ENCODE measurements at places on chromosomes 11 and 22.

DNA sequence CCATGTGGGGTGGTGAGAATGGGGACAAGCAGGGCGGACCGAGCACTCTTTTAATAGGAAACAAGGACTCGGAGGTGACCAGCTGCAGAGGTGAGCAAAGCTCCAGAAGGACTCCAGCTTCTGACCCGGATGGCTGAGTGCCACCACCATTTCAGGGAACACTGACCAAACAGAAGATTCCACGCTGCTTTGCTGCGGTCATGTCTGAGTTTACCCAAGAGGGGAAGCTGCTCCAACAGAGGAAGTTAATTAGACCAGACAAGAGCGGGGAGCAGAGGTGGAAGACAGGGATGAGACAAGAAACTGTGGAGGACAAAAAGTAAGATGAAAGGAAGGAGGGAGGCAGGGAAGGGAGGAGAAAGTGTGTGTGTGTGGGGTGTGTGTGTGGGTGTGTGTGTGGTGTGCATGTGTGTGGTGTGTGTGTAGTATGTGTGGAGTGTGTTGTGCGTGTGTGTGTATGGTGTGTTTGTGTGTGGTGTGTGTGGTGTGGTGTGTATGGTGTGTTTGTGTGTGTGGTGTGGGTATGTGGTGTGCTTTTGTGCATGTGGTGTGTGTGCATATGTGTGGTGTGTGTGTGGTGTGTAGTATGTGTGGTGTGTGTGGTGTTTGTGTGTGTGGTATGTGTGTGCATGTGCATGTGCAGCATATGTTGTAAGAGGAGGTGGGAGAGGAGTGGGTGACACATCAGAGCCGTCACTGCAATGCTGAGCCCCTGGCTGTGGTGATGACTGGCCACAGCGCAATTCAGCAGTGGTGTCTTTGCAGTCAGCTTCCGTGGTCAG, 82.2 kb upstream of the AKIP1 start:
- DNase-seq = no peak

- peak; percentile 75 for DNase-seq
Measured at GRCh38 chr11:34053161-34053686, 1.7 kb downstream of the CAPRIN1 start.

DNA sequence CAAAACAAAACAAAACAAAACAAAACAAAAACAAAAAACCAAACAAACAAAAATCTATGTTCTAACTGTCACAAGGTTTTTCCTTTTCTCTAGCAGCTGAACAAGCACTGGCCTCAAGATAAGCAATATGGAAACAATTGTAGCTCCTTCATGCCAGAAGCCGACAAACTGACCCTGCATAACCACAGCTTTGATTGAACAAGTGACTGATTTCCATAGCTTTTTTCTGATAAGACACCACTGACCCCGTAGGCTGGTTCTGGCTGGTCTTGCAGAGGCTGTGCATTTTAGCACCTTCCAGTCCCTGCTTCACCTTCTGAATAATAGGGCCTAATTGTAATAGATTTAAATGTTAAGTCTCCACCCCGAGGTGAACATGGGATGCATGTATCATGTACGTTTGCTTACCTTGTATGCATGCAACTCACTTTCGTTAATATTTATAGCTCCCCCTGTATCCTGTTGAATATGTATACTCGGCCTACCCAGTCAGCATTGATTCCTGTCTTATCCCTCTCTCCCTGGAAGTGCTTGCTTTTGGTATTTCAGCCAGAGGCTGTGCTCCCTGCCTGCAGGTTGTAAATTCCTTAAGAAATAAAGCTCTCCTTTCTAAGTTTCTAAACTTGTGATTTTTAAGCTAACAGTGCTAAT, 49.6 kb downstream of the CNTF start:
- no peak for DNase-seq

- DNase-seq = no peak
Measured at GRCh38 chr22:19942157-19943081, 801 bp upstream of the TXNRD2 start.

GRCh38 chr11:133034929-133035328, 497.4 kb downstream of the OPCML start:
- no peak for DNase-seq

DNA sequence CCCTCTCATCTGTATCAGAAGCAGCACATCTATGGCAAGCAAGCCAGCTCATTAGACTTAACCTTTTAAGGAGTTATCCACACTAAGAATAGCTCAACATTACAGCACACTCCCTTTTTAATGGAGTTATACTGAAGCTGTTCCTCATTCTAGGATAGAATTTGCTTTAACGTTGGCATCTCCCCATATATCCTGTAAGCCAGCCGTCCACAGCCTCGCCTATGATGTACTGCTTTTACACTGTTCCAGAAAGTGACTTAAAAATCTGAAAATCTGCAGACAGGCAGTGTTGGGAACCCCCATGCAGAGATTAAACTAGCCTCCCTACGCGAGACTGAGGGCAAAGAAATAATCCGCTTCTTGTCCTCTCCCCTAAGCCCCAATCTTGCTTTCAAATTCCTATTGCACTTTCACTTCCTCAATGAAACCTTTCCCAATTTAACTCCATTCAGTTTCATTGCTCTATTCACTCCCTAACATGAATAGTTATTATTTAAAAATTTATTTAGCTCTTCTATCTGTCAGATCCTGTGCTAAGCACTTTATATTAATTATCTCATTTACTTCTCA, 225.0 kb downstream of the BLID start:
- no peak for DNase-seq

- no peak for DNase-seq
Measured at GRCh38 chr11:54930930-54931329, 224.3 kb downstream of the OR4A5 start.

DNA sequence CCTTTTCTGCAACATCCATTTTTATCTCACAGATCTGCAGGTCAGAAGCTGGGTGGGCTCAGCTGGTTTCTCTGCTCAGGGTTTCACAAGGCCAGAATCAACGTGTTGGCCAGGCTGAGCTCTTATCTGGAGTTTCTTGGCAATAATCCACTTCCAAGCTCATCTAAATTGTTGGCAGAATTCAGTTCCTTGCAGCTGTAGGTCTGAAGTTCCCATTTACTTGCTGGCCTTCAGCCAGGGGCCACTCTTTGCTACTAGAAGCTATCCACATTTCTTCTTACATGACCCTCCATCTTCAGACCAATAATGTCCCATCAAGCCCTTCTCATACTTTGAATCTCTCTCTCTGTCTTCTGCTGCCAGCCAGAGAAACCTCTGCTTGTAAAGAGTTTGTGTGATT, 103.5 kb downstream of the WNT11 start:
- DNase-seq = no peak

GRCh38 chr11:37320921-37321320, 722.9 kb upstream of the RAG2 start:
- DNase-seq = no peak

All from stimulated activated CD4-positive, alpha-beta T cell treated with anti-CD3 and anti-CD28 coated beads, TNF-alpha, amount 100 ng/mL, for 4 hours (primary cell).